ENCODE measurements at places on chromosomes 6 and 20.

DNA sequence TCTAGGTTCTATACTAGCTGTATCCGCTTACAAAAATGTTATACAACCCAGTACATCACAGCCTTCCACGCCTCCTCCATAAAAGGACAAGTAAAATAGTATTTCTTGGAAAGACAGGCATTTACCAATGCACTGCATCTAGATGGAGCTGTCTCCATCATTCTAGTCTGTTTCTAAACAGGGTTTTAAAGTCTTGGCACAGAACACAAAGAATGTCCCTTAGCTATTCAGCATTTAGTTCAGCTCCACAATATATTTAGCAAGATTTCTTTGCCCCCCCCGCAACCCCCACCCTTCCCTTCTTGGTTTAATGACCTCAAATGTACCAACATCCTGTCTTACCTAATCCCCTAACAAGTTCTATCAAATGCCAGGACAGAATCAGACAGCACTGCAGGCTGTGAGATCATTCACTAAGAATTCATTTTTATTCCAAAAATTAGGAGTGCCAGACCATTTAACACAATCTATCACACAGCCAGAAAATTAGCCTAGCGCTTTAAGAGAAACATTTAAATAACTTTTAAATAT lies 198.6 kb downstream of the BACH2 start:
- DNase-seq, result no peak

GRCh38 chr6:75397656-75398465 lies 95.7 kb downstream of the FILIP1 start:
- DNase-seq, result no peak

DNA sequence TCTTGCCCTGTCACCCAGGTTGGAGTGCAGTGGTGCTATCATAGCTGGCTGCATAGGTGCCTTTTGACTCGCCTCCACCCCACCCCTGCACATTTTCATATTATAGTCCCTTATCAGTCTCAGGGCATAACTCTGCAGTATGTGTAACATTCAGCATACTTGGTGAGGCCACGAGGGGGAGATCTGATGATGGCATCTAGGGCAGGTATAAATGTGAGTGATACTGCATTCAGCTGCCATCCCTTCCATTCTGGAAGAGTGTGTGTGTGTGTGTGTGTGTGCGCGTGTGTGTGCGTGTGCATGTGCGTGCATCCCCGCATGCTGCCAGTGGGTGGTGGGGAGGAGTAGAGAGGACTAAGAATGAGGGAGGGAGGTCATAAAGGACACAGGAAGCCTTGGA lies 81.4 kb downstream of the JARID2 start:
- DNase-seq, result peak; percentile 48

DNA sequence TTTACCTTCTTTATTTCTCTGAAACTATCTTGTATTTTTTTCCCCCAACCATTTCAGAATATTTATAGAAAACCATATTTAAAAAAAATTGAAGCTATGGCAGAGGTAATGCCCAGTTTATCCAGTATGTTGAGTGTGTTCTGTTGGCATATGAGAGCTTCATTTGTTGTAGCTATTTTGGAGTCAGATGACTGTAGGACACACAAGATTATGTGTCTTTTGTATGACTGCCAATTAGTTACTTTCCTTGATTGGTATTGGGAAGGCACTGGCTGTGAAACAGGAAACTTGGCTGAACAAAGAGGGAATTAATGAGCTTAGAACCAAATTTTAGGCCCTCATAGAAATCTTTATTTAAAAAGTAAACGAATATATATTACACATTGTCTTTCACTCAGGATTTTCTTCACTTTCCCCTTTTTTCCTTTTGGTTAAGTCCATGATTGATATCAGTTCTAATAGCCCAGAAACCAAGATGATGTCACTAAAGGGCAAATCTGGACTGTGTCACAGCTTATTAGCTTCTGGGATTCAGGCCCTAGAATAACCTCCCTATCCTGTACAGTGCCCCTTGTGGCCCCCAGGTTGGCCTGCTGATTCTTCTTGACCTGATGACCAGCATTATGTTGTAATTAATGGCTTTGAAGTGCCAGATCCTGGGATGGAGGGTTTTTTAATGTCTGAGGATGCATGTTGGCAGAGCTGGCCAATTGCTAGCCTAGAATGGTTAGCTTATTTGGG lies 10.1 kb downstream of the CDC5L start:
- no peak for DNase-seq

DNA sequence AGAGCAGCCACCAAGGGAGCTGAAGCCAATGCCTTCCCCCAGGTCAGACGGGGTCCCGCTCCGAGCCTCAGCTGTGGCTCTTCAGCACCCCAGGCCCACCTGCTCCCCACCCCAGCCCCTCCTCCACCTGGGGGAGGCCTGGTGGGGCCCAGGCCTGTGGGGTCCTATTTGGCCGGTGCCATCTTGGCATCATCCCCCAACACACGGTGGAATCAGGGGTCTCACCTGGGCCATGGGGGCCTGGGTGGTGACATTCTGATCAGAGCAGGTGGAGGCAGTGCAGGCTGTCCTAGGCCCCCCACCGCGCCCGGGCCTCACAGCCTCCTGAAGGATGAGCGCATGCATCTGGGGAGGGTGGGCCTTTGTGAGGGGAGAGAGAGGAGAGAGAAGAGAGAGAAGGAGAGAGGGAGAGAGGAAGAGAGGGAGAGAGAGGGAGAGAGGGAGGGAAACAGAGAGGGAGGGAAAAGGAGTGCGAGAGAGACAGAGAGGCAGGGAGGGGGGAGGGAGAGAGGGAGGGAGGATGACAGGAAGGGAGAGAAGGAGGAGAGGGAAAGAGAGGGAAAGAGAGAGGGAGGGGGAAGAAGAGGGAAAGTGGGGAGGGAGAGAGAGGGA lies 23.9 kb upstream of the RBBP8NL start:
- no peak for DNase-seq

DNA sequence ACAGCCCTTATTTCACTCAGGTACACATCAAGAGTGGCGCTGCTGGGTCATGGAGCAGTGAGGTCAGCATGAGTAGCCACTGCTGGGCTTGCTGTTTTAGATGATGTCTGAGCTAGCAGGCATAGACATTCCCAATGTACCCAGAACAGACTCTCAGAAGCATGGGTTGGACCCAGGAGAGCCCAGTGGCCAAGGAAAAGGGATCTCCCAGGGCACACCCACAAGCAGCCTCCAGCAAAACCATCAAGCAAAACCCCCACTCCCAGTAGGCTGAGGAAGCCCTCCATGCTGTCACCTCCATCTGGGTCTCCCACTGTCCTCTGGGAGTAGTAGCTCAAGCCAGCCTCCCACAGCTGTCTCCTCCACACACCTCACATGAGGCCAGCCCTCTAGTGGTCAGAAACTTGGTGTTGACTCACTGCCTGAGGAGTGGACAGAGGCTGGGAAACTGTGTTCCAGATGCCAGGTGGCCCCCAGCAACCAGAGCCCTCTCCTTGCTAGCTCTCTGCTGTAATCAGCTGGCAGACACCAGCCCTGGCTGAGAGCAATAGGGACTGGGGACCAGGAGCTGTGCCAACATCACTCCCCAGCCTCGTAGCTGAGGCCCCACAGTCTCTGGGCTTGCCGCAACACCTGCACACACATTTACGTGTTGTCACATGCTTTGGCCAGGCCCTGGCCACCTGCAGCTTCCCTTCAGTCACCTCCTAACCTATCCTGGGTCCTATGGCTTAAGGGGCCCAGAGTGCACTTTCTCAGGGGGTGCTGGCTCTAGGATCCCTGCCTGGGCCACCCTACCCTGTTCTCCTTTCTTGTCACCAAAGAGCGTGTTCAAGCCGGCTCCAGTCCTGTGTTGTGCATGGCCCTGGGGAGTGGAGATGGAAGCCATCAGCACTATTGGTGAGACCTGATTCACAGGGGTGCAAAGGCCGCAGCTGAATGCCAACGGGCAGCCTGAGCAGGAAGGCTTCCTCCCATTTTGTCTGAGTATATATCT lies 1.9 kb upstream of the AP5S1 start:
- peak; percentile 21 for DNase-seq

GRCh38 chr6:58290177-58290576 lies 972.7 kb downstream of the PRIM2 start:
- DNase-seq, result no peak

DNA sequence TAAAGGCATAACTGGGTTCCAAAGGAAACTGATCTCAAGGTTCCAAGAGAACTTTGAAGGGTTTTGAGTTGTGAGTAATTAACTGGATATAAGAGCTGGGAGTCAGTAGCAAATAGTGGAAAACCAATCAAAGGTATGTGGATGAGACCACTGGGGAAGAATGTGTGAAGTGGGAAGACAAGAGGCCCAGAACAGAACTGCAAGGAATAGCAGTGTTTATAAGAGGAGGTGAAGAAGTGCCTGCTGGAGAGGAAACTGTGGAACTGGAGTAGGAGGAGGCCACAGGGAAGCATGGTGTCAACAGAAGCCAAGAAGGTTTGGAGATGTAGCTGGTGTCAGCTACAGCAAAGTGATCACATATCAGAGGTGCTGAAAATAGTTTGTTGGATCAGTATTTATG lies 18.7 kb upstream of the HDAC2 start:
- no peak for DNase-seq

GRCh38 chr6:161917645-161918044 lies 643.8 kb upstream of the AGPAT4 start:
- no peak for DNase-seq

DNA sequence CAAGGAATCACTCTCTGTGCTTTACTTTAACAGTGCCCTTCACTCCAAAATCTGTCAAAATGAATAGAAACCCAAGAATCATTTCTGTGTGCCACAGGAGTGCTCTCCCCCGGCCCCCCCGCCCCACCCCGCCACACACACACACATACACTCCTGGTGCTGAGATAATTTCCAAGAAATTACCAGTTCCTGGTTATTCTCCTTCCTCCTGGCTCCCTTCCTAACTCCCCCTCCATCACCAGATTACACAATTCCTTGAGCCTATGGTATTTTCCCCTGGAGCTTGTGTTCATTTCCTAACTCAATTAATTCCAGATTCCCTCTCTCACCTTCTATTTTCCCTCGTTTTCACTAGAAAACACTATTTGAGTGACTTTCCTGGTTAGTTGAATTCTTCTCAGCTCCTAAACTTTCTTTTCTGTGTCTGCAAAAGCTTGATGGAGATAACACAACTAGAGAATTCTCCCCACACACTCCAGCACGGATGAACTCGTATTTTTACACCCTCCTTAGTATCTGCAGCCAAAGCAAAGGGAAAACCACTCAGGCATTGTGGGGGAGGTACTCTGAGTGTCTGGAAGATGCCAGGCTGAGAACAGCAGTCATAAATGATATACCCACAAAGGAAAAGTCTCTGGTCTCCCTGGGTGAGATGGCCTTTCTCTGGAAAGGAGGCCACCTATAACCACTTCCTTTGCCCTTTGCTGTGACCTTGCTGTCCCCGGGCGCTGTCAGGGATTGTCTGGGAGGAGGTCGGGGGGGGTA lies 1.9 kb upstream of the SLC24A3 start:
- no peak for DNase-seq

DNA sequence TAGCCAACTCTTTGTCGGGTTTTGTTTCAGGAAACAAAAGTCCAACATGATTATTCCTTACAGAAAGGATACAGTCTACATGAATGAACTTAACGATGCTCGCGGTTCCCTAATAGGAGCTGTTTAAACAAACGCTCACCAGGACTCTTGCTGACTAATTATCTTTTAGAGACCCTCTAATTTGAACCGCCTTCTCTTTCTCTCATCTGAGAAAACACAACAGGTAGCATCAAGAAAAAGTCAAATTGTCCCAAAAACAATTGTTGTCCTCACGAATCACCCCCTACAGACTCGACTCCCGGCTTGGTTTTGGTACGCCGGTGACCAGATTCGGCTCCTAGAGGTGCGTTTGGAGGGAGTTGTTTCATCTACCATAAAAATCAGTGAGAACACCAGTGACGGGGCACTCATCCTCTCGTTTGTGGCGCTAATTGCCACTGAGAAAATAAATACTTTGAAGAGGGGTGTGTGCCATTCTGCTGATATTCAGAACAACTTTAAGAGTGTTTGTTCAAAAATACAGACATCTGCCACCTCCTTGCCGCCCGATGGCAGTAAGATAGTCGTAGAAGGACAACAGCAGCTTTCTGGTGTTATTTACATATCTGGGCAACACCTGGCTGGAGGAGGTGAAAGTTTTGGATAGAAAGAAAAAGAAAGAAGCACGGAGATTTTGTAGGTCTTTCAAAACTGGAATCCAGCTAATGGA lies 1.1 kb upstream of the SIM1 start:
- no peak for DNase-seq

DNA sequence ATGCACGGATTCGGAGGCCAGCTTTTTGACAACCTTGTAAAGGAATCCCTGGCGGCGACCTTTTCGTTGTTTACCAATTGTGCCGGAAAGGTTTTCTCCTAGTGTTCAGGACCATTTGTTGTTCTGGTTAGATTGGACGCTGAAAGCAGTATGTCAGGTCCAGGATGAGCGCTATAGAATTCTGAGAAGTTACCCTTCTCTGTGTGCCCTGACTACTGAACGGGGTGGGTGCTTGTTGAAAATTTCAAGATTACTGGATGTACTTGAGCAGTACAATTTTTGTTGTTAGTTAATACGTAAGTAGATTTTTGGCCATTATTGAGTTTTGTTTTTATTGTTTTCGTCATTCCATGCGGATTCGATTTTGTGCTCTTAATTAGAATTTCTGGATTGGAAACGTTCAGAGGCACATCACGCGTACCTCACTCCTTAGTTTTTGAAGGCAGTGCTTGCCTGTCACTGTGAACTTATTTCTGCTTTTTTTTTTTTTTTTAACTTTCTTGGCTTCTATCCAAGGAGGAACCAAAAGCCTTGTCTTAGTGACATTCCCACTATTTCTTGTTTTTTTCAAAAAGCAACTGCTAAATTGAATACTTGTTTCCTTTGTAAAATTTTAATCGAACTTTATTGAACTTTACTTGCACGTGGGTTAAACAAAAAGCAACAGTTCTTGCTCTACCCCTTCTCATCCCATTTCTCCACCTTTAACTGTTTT lies 898 bp downstream of the XRN2 start:
- DNase-seq, result no peak

GRCh38 chr6:57224769-57225515 lies 2.8 kb upstream of the RAB23 start:
- no peak for DNase-seq

- DNase-seq, result no peak
Measured at GRCh38 chr6:119590066-119590465, 240.5 kb upstream of the MAN1A1 start.

GRCh38 chr20:33918662-33919061 lies 75.0 kb upstream of the RALY start:
- no peak for DNase-seq

DNA sequence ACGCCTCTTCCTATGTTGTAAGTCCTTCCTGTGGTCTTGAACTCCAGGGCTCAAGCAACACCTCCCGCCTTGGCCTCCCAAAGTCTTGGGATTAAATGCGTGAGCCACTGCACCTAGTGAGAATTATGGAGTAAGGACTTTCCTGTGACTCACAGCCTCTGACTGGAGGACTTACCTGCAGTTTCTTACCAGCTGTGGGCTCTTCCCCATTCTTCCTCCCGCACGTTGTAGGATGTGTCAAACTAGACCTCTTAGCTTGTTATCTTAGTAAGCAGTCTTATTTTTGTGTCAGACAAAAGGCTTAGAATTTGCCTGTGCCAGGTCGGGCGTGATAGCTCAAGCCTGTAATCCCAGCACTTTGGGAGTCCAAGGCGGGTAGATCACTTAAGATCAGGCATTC lies 30.9 kb downstream of the BAK1 start:
- no peak for DNase-seq

- DNase-seq, result no peak
Measured at GRCh38 chr6:41722969-41723529, 12.4 kb downstream of the TFEB start.

GRCh38 chr6:40308533-40309306 lies 278.4 kb downstream of the LRFN2 start:
- peak; percentile 73 for DNase-seq
